ENCODE measurements at places on chromosomes 12 and 14.

DNA sequence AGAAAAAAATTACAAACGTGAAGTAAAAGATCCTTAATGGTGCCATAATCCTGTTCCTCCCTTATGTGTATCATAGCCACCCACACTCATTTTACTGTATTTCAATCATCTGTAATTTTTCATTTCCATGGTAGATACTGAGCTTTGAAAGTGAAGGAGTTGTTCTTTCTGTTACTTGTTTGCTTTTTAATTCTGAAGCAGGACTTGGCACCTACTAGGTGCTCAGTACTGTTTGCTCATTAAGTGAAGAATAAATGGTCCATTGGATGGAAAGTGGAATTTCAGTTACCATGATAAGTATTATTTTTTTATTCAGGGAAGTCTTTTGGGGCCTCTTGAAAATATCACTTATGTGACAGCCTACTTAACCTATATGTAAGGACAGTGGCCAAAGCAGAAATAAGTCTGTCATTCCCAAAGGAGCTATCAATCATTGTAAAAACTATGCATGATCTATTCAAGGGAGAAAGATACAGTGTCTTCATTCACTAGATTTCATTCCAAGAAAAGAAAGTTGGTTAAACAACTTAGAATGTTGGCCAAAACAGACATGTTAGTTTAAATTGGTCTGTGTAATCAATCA is 1244.4 kb upstream of the SEL1L start:
- no peak for DNase-seq

- no peak for DNase-seq
These were observed 22.6 kb upstream of the MAPKAPK5 start for GRCh38 chr12:111819191-111820158.

- DNase-seq = no peak
These were observed 105.1 kb downstream of the RMST start for GRCh38 chr12:97567619-97568110.

- no peak for DNase-seq
These were observed 5.3 kb downstream of the FGF6 start for GRCh38 chr12:4440187-4440941.

DNA sequence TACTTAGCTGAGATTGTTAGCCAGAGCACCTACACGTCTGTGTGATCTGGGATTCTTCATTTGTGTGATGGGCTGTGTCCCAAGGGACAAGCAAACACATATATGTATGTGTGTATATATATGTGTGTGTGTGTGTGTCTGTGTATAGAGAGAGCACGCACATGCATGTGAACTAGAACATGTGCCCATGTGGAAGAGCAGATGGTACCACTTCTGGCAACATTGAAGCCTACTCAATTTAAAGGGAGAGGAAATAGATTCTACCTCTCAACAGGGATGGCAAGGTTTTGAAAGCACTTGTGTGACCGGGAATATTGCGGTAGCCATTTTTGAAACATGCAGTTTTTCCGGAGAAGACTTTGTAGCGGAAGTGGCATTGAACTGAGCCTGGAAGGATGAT is 1.4 kb downstream of the TOMM20L start:
- no peak for DNase-seq

DNA sequence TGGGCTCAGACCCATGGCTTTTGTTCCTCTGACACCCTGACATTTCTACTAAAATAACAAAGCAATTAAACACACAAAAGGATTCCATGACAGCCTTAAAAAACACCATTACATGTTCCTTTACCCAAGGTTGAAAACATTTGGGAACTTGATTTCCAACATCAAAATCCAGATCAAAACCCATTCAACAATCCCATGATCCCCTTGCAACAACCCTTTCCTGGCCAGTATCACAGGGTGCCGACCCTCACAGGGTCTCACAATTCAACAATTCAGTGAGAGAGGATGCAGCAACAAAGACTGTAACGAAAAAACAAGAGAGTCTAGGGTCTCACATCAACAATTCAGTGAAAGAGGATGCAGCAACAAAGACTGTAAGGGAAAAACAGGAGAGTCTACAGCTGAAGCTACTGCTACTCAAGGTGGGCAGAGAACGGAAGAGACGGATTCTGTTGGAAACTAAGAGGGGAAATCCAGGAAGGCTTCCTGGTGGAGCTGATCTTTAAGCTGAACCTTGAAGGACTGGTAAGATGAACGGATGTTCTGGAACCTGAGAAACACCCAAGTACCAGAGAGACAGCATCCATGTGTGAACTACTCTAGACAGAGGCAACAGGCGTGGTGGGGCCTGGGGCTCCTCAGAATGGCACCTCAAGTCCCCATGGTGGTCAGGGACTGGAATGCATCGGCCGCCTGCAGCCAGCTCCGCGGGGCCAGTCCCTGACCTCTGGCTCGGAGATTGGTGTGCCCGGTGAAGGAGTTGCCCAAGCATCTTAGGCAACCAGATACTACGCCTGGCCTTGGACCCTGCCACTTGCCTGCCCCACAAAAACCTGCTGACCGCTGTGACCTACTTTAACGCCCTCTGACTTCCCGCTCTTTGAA is 22.7 kb upstream of the ZFP36L1 start:
- DNase-seq = no peak

- no peak for DNase-seq
These were observed 25.6 kb downstream of the TCTN1 start for GRCh38 chr12:110639336-110640141.

GRCh38 chr14:103139132-103140025 is 16.1 kb downstream of the TNFAIP2 start:
- no peak for DNase-seq

DNA sequence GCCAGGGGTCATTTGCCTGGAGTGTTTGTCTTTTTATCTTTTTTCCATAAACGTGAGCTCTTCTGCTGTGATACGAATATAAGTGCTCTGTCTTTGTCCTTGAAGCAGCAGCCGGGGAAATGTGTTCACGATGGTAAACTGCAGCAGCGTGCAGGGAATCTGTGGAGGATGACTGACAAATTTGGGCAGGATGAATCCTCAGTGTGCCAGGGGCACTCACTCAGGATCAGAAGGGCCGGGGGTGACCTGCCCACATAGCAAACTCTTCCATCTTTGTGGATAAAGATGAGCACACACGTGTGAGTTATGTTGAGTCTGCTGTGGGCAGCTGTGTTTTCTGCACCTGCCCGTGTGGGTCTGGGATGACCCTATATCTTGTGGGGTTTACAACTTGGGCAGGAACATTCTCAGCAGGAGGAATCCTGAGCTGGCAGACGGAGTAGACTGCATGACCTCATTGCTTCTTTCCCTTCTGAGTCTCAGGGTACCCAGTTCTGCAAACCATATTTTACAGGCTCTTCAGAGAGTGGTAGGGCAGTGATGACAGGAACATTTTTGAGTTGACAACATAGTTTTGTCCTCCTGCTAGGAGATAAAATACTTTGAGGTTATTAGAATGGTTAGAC is 711 bp downstream of the ANO4 start:
- DNase-seq = no peak

- DNase-seq = no peak
These were observed 189.8 kb upstream of the PRICKLE1 start for GRCh38 chr12:42779186-42779859.

DNA sequence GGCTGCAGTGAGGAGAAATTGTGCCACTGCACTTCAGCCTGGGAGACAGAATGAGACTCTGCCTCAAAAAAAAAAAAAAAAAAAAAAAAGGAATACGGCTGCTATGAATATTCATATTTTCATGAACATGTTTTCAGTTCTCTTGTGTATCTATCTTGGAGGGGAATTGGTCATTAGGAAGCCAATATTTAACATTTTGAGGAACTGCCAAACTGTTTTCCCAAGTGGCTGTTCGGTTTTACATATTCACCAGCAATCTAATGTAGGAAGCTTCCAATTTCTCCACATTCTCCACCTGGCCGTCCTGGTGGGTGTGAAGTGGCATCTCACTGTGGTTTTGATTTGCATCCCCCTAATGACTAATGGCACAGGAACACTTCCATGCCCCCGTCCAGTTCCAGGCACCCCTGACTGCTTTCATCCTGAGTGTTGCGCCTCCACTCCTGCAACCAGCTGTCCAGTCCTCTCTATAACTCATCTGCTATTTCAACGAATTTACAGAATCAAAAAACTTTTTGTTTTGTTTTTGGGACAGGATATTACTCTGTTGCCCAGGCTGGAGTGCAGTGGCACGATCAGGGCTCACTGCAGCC is 5.7 kb downstream of the STXBP6 start:
- DNase-seq = no peak

DNA sequence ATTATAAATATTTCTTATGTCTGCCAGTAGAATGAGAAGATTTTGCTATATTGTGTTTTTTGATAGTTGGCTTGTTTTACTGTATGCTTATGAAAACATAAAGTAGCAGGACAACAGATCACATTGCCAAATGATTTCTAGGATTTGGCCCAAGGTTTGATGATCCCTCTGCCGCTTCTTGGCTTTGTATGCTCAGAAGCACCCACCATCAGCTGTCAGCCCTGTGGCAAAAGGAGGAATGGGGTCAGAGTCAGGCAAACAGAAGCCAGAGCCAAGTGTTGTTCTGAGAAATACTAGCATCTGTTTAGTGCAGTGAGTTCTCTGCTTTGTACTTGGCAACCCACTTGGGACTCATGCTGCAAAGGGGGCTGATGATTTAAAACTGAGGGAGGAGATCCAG is 152.2 kb downstream of the PDE3A start:
- DNase-seq = no peak

DNA sequence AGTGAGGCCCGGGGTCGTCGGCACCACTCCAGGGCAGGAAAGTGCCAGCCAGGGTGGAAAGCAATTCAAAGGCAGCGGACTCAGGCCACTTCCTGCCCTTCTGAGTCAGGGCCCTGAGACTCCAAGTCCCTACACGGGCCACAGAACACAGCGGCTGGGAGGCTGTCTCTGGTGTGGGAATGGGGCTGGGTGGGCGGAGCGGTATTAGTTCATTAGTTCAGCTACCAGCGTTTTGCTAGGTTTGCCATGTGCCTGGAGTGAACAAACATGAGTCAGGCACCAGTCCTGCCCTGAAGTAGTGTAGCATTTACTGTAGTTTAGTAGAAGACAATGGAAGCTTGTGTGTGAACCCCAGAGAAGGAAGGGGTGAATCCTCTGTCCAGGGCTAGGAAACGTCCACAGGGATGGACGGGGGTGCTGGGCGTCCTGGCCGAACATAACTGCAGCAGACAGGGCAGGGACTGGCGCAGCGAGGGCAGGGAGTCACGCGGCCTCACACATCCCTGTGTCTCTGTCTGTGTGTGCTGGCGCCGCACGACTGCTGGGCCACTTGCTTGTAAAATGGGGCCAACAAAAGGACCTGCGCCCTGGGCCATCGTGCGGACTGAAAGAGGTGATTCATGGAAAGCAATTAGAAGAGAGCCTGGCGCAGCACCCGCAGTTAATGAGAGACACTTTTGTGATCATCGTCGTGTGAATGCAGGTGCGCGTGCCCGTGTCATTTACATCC is 186.4 kb upstream of the PRMT8 start:
- DNase-seq = no peak

DNA sequence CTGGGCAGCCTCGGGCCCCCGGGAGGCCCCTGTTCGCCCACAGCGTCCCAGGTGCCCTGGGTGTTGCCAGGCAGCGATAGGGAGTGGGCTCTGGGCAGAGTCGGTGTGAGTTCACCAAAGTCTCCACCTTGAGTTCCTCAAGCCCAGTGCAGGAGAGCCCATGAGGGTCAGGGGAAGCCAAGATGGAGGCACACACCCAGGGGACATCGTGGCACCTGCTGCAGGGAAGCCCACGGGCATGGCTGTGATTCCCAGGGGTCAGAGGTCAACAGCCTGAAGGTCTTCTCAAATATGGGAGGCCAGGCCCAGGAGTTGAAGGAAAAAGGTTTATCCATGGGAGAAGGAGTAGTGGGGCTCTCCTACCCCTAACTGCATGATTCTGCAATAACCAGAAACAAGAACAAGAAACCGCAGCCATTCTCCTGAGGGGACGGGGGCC is 148.8 kb downstream of the ADGRD1 start:
- DNase-seq = no peak

DNA sequence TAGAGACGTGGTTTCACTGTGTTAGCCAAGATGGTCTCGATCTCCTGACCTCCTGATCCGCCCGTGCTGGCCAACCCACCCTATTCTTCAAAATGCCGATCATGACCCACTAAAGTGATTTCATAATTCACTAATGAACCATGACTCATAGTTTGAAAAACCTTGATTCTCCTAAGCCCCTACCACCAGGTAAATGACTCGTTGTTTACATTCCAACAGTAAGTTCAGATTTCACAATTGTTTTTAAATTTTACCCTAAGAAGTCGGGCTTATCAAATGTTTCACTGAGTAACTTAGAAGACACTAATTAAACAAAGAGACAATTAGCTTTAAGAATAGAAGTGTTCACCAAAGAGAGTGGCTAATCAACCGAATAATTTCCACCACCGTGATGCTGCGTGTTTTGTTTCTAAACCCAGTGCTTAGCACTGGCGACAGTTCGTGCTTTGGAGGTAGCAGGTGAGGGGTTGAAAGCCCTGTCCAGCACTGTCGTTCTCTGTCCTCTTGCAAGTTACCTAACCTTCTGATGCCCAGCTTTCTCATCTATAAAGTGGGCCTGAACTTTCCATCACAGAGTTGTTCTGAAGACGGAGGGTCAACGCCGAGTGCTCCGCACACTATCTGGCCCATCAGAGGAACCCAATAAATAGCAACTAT is 136.5 kb downstream of the NTF3 start:
- DNase-seq = no peak

DNA sequence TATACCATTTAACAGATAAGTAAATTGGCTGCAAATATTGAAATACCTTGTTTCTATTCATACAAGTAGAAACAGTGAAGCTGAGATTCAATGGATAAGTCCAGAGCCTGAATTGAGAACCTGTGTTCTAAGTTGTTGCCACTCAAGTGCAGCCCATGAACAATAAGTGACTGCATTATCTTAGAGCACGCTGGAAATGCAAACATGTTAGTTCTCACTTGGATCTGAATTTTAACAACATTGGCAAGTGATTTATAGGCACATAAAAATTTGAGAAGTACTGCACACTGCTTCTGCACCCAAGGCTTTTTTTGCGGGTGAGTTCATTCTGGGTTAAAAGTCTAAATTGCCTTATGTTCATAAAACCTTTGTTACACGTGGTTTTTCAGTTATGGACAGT is 484.3 kb downstream of the NAV3 start:
- no peak for DNase-seq

DNA sequence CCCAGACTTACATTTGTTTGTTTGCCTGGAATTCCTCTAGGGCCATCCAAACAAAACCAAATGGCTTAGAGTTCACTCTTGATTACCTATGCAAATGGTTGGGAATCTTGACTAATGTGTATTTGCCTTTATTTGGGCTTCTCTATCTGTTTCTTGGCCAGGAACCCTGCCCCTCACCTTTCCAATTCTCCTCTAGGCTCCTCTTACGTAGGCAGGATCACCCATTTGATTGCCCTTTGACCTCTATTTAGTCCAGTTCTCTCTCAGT is 123.0 kb upstream of the DYRK2 start:
- DNase-seq = no peak

DNA sequence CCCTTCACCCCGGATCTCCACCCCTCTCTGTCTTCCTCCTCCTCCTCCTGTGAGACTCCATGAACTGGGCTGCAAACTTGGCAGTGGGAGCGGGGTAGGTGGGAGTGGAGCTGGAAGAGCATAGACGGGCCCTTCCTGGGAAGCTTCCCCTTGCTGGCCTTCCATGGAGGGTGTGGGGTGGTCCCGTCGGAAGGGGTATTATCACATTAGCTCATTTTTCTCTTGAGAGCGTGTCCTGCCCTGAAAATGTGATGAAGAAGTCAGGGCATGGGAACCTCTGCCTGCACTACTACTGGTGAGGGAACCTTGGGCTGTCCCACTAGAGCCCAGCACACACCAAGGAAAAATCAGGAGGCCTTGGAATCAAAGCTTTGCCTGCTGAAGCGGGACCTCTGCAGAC is 66.5 kb downstream of the CACNA1C start:
- DNase-seq = no peak

GRCh38 chr12:44372259-44372658 is 503.9 kb downstream of the NELL2 start:
- DNase-seq = no peak

- no peak for DNase-seq
These were observed 20.1 kb upstream of the PLEKHG3 start for GRCh38 chr14:64684091-64684490.
